ENCODE measurements at places on chromosomes 5 and 9.

- DNase-seq: no peak
These were observed 1.6 kb downstream of the NINJ1 start for GRCh38 chr9:93132287-93132927.

- no peak for DNase-seq
These were observed 56.7 kb downstream of the TSSK1B start for GRCh38 chr5:113378081-113378480.

GRCh38 chr5:93967923-93968322 is 226.5 kb upstream of the POU5F2 start:
- no peak for DNase-seq

GRCh38 chr9:81499021-81499454 is 190.3 kb downstream of the TLE1 start:
- no peak for DNase-seq

DNA sequence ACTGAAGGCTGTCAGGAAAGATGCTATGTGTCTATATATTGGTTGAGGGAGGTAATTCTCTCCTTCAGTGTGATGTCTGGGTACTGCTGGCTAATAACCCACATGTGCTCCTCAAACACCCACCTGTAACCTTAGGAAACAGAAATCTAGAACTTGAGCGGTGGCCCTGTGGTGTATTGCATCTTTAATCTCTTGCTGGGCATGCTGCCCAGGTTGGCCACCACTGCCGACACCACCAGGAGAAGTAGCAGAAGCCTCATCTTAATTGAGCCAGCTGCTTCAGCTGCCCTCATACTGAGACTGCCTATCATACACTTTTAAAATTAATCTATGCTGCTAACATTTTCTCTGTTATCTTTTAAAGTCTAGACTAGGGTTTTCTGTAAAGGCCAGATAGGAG is 103.5 kb upstream of the C5orf63 start:
- DNase-seq: no peak

DNA sequence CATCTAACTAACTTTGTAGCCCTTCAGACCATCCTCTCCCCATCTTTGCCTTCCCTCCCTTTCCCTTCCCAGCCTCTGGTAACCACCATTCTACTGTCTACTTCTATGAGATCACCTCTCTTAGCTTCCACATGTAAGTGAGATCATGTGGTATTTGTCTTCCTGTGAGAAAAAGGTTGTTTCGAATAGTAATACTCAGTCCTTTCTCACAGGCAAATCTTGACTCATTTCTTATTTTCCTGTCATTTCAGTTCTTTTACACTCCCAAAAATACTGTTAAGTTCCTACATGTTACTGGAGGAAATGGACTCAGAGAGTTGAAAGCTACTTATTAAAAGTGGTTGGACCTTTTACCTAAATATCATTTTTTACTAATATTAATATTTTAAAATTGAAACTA is 82.1 kb downstream of the SLF1 start:
- DNase-seq: no peak

GRCh38 chr5:9654886-9655285 is 24.7 kb upstream of the TAS2R1 start:
- no peak for DNase-seq

DNA sequence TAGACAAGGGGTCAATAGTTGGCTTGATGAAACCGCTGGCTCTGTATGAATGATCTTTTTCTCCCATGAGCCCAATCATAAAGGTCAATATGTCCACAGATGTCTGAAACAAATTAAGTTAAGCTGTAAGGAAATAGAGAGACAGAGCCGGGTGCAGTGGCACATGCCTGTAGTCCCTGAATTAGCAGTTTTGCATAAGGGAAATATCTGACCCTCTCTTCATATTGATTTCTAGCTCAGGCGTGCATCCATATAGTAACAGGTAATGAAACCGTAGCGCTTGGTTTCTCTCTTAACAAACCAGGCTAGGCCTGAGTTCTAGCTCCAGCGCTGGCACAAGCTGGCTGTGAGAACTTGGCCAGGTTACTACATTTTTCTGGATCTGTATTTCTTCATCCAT is 118.1 kb upstream of the ERCC6L2 start:
- DNase-seq: no peak

- DNase-seq: no peak
These were observed 144.4 kb upstream of the FSTL4 start for GRCh38 chr5:133756756-133757155.

GRCh38 chr9:94900222-94901018 is 173.9 kb downstream of the AOPEP start:
- no peak for DNase-seq

DNA sequence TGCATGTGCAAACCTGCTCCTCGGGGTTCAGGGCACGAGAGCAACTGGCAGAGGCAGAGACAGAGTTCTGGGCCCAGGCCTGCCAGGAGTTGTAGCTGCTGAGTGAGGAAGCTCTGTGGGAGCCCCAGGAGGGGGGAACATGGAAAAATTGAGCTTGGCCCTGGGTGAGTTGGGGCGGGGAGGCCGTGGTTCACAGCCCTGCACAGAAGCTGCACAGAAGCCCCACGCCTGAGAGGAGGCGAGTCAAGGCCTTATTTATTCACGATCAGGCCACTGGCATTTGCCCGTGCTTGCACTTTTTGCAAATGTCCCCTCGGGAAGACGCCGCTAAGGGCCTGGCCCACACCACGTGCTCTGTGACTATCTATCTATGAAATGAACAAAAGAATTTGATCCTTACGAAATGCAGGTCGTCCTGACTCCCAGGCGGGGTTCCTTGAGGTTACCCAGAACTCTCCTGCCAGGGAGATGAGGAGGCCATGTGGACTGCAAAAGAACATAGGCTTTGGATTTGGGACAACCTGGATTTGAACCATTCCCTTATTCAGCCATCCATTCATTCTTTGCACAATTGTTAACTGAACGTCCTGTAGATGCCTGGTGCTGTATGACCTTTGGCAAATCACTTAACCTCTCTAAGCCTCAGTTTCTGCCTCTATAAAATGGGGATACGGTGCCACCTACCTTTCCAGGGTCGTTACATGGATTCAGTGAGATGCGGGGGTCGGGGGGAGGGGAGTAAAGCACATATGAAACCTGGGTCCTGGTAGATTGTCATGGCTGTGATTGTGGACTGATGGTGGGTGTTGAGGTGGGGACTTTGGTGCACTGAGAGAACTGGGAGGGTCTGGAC is 17.9 kb downstream of the COL27A1 start:
- no peak for DNase-seq

DNA sequence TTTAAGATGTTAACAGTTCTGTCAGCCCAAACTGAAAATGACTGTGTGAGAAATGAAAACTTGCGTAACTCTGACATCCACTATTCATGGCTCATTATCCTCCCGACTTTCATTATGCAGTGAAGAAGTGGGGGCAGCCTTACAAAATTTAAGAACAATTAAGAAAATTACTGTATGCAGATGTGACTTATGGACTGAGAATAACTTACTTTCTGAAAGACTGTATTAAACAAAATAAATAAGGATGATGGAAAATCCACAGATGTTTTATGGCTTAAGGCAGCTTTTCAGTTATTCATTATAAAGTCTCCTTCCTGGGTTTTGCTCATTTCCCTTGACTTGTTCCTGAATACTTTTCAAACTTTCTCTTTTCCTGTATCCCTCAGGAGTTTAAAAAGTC is 55.2 kb downstream of the GRIN3A start:
- DNase-seq: no peak

DNA sequence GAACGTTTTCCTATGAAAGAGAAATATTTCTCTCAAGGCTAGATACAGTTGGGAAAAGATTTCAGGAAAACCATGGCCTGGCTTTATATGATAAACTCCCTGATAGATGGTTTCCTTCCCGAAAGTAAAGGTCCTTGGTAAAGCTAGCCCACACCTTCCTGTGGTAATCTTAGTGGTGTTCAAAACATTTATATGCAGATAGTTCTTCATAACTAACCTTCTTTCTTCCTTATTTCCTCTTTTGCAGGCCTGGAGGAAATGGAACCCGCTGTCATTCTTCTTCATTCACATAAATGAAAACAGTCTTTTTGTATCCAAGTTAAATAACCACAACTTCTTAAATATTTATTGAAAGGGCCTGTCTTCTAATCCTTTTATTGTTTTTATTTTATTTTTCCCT is 474.0 kb upstream of the ACTBL2 start:
- DNase-seq: no peak

DNA sequence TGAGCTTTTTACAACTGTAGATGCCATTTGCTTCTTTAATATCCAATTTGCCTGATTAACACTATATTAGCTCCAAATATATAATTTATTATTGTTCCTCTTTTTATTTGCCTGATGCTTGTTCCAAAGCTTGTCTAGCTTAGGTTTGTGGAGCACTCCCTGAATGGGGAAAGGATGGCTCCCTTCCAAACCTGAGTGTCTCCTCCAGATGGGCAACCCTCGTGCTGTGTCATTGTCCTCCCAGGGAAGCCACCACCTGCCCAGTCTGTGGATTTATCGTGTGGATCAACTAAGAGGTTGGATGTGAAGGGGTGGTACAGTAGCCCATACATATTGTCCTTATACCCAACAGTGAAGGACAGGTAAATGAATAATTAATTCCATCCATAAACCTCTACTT is 404.9 kb downstream of the CDK5RAP2 start:
- no peak for DNase-seq

- no peak for DNase-seq
These were observed 220.8 kb upstream of the RFX3 start for GRCh38 chr9:3746296-3747275.

- no peak for DNase-seq
These were observed 159.6 kb downstream of the IRX2 start for GRCh38 chr5:2591777-2592453.

GRCh38 chr9:127608104-127608966 is 3.7 kb upstream of the STXBP1 start:
- DNase-seq: peak; percentile 57

- no peak for DNase-seq
These were observed 321.6 kb downstream of the CEMIP2 start for GRCh38 chr9:71446473-71447411.

DNA sequence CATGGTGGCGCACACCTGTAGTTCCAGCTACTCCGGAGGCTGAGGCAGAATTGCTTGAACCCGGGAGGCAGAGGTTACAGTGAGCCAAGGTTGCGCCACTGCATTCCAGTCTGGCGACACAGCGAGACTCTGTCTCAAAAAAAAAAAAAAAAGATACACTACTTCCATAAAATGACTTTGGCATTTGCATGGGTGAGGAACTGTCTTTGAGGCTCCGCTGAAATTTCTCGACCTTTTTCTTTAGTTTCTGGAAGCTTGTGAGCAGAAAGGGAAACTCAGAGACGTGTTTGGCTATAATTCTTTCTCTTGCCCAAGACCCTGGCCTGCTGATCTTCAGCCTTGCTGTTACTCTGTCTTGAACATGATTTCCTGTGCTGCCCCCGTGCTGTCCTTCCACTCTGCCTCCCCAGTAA is 37.3 kb downstream of the SPIN1 start:
- DNase-seq: no peak

- DNase-seq: no peak
These were observed 46.6 kb upstream of the GNPDA1 start for GRCh38 chr5:142059304-142059940.

DNA sequence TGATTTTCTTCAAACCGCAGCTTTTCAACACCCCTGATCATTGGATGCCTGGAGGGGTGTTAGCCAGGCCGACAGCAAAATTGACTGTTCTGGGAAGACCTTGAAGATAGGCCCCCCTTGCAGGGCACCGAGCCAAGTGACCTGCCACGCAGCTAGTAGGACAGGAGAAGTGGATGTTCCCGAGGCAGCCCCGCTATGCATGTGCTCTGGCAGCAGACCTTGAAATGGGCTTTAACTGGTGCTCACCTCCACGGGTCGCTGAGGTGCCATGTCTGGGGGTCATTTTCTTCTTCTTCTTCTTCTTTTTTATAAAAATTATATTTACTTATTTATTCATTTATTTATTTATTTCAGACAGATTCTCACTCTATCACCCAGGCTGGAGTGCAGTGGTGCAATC is 12.6 kb downstream of the FGF18 start:
- no peak for DNase-seq

GRCh38 chr5:172688349-172689217 is 47.5 kb downstream of the NEURL1B start:
- no peak for DNase-seq

- DNase-seq: no peak
These were observed 22.7 kb upstream of the RXRA start for GRCh38 chr9:134303601-134304000.

- DNase-seq: no peak
These were observed 9.4 kb downstream of the ANKS6 start for GRCh38 chr9:98786750-98787510.

DNA sequence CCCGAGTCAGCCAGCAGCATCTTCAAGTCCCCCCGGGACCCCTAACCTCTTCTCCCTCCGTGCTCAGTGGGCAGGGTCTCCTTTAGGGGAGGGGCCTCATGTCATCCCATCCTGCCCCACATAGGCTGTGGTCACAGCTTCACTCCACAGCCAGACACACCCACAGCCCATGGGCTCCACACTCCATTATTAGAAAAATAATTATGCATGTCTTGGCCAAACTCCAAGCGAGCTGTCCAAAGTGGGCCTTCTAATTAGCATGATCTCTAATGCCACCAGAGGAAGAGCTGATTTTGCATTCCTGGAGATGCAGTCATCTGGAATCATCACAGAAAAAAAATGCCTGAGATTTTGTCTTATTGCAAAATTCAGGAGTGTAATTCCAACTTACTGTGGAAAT is 418.2 kb downstream of the IRX2 start:
- no peak for DNase-seq

DNA sequence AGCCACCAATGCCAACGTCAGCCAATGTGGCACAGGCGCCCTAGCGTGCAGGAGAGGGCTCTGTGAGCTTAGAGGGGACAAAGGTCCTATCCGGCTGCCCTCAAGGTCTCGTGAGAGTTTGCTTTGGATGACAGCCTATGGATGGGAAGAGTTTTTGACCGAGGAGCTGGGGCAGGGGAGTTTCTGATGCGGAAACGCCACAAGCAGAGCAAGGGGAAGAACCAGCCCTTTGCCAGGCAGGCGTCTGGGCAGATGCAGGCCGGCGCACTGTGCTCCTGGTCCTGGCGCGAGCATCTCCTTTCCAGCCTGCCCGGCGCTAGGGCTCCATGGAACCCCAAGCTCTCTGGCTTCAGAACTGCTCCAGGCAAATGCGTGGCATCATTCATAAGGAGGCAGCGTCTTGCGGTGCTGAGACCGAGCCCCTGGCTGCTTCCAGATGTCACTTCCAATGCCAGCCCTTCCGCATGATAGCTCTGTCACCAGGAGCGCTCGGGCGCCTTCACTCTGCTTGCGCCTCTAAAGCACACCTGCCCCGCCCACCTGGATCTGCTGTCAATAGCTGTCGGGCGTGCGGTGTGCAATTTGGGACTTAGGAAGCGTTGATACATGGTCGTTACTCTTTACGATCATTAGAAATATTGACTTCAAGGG is 374.9 kb upstream of the IRX1 start:
- DNase-seq: no peak

GRCh38 chr5:58462623-58463230 is 2.8 kb upstream of the PLK2 start:
- DNase-seq: no peak

- DNase-seq: no peak
These were observed 39.4 kb downstream of the LAMC3 start for GRCh38 chr9:131048332-131048731.

- no peak for DNase-seq
These were observed 5.4 kb downstream of the SLF1 start for GRCh38 chr5:94623877-94624276.

All from activated CD8-positive, alpha-beta memory T cell treated with anti-CD3 and anti-CD28 coated beads for 1 hour (primary cell).